ENCODE measurements at places on chromosomes 12 and 14. TPM values are rescaled to one million over a fixed set of nuclear protein-coding genes. Genes with fewer than 3 reads are reported as not detected.

- DNase-seq, result no peak
Measured at GRCh38 chr12:47862881-47863280, 41.9 kb downstream of the VDR start.

GRCh38 chr14:104442107-104442551 is 137.4 kb upstream of the C14orf180 start:
- DNase-seq, result no peak

DNA sequence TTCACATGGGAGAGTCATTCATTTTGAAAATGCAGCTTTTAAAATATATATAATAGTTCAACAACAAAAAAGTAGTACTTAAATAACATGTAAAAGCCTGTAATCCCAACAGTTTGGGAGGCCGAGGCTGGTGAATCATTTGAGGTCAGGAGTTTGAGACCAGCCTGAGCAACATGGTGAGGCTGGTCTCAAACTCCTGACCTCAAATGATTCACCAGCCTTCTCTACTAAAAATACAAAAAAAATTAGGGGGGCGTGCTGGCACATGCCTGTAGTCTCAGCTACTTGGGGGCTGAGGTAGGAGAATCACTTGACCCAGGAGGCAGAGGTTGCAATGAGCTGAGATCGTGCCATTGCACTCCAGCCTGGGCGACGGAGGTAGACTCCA is 256.3 kb upstream of the RGS6 start:
- DNase-seq, result no peak

- no peak for DNase-seq
Measured at GRCh38 chr12:117790198-117790597, 178.6 kb downstream of the KSR2 start.

GRCh38 chr14:95196268-95196667 is 38.9 kb upstream of the DICER1 start:
- DNase-seq, result no peak

- no peak for DNase-seq
Measured at GRCh38 chr12:5976711-5977110, 31.7 kb upstream of the ANO2 start.

The RAB35 gene
- 52.7 TPM for total RNA-seq

DNA sequence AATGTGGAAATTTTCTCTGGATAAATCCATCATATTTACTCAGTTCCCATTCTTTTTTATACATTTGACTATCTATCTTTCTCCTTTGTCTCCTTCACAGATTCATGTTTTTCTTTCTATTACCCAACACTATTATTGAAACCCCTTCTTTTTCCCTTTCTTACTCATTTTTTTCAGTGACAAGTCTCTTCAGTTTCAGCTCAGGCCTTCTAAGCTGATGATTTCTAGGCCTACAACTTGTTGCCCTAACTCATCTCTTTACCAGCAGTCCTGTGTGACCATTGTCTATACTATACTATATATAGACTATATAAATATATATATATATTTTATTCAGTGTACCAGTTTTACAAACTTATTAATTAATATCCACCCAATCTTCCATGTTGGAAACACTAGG is 31.8 kb downstream of the SLC16A7 start:
- DNase-seq, result no peak

The PIK3C2G gene
- total RNA-seq, result not detected

The RAD9B gene
- total RNA-seq, result 0.25 TPM

The IQSEC3 gene
- not detected for total RNA-seq

- no peak for DNase-seq
Measured at GRCh38 chr12:57575771-57576612, 15.0 kb upstream of the PIP4K2C start.

DNA sequence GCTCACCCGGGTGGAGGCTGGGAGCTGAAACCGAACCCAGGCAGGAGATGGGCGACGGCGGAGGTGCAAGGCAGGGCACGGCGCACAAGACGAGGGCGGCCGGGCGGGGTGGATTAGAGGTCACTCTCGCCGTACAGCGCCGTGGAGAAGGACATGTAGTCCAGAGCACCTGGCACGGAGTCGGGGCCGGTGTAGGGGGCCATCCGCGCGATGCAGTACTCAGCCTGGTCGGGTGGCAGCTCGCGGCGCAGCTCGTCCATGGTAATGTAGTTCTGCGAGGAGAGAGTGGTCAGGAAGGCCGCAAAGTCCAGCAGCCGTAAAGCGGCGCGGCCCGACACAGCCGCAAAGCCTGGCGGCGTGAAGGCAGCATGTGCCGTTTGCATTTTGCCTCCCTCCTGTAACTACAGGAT is 81.9 kb upstream of the ZFP36L1 start:
- no peak for DNase-seq

- DNase-seq, result no peak
Measured at GRCh38 chr12:28844718-28845117, 304.4 kb upstream of the FAR2 start.

DNA sequence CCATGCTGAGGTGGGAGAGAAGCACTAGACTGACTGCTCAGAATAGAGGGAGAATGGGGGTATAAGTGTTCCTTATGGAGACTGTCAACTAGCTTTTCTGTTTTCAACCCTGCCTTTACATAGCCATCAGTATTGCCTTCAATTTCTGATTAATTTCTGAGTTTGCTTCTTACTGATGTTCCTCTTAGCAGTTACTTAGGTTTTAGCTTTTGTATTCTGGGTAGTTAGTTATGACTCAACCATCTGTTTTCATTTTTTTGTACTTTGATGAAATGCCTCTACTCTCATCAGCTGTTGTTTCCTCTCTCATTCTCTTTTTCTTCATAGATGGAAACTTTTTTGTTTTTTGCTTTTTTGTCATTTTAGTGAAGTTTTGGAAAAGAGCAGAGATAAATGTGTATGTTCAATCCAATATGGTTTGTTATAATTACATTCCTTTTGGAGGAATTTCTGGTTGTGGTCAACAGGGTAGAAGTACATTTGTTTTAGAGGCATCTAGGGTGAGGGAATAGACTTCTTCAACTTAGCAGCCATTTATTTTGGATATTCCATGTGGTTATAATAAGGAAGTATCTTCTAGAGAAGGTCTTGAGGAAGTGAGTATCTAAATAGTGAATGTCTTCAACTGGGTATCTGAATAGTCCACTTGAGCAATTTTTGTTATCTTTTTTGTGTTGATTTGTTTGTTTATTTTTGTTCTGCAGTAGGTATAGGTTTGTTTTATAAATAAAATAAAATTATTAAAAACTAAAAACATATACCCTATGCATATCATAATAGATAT is 29.6 kb downstream of the PMCH start:
- DNase-seq, result no peak

GRCh38 chr12:75634244-75635222 is 123.1 kb upstream of the KRR1 start:
- no peak for DNase-seq

DNA sequence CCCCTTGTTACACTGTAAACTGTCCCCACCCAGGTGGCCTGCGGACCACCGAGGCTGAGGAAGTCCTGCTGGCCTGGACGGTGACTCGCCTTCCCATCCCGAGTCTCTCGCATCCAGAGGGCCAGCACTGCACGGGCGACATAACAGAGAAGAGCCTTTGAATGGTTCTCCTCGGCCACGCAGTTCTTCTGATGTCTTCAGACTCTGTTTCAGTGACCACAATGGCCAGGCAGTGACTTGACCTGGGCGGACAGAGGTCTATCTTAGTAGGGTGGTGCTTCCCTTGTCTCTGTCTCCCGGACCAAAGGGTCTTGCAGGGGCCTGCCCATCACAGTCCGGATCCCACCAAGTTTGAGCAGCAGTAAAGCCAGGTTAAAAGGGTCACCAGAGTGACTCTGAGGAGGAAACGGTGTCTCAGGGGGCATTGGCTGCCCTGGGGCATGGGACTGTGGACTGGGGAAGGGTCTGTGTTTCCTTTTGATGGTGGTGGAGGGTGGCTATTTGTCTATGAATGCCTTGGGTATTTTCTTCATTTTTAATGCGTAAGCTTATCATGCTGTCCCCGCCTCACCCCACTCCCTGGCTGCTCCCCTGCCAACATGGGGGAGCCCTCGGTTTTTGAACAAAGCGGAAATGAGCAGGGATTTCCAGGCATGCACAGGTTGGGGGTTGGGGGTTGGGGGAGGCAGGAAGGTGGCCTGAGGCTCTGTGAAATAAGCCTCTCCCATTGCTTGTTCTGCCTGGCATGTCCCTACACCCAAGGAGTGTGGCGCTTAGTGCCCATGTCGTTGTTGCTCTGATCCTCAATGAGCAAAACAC is 10.3 kb downstream of the KRT85 start:
- no peak for DNase-seq

The RPL10L gene
- total RNA-seq, result not detected

DNA sequence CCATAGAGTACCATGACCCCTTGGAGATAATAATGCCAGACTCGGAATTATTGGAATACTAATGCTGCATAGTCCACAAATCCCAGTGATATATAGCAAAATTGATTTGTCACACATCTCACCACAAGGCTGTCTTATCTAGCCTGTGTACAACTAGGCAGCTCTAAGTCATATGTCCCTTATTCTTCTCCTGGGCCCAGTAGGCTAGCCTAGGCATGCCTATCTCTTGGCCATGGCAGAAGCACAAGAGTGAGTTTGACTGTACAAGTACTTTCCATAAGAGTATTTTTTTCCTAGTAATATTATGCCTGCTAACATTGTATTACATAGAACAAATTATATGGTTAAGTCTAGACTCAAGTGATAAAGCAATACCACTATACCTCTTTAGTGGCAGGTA is 1122.1 kb upstream of the SEL1L start:
- DNase-seq, result no peak

The PTGER2 gene
- total RNA-seq, result not detected

The PCED1B gene
- 0.35 TPM for total RNA-seq

DNA sequence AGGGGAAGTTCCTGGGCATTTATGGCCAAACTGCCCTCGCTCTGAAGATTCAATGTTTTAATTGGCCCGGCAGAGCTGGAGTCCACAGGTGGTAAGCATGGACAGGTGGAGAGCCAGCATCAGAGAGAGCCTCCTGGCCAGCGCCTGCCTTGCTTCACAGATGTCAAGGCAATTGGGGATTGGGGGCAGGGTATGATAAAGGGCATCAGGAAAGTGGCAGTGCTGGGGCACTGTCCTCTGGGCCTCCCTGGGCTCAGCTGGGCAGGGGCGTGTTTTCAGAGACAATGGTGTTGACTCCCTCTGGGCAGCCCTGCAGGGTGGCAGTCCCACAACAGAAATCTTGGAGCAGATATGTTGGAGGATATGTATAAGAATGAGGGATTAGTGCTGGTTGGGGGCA is 237.3 kb downstream of the CACNA1C start:
- DNase-seq, result no peak

DNA sequence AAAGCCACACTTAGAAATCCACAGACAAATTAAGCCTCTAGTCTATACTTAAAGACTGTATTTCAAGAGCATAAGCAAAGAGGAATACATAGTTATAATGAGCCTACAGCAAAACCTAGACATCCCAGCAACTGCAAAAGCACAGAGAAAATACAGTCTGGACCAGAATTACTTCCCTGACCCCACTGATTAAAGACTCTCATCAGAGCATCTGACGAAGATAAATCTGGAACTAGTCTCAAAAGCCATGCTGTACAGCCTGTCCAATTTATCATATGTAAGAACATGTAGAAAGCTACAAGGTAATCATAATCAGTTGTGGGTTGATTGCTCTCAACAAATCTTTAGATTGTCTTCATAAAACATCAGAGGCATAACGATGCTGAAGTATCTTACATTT is 285.1 kb upstream of the CAND1 start:
- no peak for DNase-seq
